ENCODE measurements at places on chromosomes 12 and 14.

DNA sequence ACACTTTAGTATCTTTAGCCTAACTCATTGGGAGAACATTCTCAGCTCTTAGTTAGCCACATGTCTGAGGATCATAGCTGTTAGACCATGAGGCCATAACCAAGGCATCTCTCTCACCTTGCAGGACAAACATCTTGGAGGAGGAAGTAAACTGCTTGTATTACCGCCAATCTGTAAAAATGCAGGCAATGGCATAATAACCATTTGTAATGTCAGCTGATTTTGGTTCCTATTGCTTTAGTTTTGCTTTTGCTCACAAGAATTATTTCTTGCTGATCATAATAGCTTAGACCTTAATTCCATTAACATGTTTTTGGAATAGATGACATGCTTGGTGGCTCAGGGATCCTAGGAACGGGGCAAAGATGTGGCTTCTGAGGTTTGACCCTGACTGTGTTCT, 16.4 kb upstream of the GSG1 start:
- no peak for DNase-seq

DNA sequence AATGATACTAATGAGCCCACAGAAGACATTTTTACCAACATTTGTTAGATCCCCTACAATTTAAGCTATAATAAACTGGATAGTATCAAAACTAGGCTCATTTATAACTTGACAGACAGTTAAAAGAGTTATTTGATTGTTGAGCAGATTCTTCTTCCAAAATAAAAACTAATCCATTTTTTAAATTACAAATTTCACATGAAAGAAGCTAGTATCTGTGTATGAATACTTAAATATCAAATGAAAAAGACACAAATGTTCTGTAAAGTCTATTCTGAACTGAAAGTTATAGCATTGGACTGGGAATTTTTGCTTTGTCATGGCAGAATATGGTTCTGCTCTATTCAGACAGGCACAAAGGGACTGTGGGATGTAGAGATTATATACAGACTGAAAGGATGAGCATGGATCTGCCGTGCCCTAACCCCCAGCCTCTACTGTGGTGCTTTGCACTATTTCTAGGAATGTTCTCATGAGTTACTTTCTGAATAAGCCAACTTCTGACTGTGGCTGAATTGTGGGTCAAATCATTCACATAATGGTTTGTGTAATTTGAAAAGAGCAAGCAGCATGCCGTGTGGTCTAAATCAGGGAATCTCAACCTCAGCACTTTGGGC, 352.7 kb downstream of the KCNH5 start:
- DNase-seq, result no peak

DNA sequence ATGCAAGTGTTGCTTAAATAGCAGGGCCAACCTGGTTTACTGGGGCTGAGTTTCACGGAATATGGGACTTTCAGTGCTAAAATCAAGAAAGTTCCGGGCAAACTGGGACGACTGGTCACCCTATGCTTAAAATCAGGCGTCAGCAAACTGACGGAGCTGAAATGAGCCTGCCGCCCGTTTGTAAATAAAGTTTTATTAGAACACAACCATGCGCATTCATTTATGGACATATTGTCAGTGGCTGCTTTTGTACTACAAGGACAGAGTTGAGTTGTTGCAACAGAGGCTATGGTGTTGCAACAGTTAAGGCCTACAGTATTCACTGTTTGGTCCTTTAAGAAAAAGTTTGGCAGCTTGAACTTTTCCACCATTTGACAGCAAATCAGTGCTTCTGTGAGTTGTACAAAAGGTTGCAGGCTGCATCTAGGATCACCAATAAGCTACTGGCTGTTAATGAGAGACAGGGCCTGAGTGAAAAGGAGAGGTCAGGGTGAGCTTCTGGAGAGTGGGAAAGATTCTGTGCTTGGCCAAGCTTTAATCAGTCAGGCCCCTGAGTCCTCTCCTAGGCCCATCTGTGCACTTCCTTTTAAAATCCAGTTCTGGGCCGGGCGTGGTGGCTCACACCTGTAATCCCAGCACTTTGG, 13.3 kb downstream of the SELPLG start:
- DNase-seq, result no peak

DNA sequence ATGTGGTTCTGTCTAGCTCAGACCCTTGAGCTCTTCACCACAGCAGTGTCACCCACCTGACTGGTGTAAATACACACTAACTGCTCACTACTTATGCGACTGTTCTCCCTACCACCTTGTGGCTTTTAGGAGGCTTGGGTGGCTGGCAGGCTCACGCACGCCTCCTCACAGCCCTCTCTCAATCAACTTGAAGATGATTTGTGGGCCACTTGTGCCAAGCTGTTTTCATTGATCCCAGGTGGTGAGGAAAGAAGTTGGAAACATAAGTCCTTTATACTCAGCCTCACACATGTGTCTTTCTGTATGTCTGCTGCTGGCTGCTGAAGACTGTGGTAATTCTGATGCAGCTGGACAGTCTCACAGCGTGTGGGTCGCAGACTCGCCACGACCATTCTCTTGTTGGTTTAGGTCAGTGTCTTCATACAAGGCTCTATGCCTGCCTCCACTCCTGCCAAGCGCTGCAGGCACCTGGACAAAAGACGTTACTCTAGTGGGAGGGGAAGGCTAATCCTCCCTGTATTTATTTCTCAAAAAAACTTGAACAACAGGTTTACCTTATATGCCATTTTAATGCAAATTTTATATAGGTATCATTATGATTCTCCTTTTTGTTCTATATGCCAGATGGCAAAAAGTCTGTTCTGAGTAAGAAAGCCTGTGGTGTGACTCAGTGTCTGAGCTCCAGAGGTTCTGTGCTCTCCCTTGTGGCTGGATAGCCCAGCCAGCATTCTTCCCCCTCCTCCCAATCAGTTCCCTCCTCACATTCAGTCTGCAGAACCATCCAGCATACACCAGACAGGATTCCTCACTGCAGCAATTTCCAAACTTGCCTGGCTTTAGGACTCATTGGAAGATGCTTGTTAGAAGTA, 115.6 kb downstream of the DIP2B start:
- DNase-seq, result no peak

- no peak for DNase-seq
These were observed 99.5 kb downstream of the SETD3 start for GRCh38 chr14:99380991-99381687.

- no peak for DNase-seq
These were observed 542.1 kb upstream of the ATP2B1 start for GRCh38 chr12:90250766-90251165.

- DNase-seq, result no peak
These were observed 861 bp upstream of the MDGA2 start for GRCh38 chr14:47676315-47676617.

- no peak for DNase-seq
These were observed 45.9 kb downstream of the CDK17 start for GRCh38 chr12:96354326-96354725.

GRCh38 chr12:6950811-6951540, at the start of gene PTPN6:
Gene PTPN6, plus strand, starts transcription at chr12:6951356. Its CDS starts 157 bp downstream, at chr12:6951513.
- DNase-seq, result no peak

GRCh38 chr12:132359971-132360370, 30.6 kb upstream of the GALNT9 start:
- DNase-seq, result no peak

DNA sequence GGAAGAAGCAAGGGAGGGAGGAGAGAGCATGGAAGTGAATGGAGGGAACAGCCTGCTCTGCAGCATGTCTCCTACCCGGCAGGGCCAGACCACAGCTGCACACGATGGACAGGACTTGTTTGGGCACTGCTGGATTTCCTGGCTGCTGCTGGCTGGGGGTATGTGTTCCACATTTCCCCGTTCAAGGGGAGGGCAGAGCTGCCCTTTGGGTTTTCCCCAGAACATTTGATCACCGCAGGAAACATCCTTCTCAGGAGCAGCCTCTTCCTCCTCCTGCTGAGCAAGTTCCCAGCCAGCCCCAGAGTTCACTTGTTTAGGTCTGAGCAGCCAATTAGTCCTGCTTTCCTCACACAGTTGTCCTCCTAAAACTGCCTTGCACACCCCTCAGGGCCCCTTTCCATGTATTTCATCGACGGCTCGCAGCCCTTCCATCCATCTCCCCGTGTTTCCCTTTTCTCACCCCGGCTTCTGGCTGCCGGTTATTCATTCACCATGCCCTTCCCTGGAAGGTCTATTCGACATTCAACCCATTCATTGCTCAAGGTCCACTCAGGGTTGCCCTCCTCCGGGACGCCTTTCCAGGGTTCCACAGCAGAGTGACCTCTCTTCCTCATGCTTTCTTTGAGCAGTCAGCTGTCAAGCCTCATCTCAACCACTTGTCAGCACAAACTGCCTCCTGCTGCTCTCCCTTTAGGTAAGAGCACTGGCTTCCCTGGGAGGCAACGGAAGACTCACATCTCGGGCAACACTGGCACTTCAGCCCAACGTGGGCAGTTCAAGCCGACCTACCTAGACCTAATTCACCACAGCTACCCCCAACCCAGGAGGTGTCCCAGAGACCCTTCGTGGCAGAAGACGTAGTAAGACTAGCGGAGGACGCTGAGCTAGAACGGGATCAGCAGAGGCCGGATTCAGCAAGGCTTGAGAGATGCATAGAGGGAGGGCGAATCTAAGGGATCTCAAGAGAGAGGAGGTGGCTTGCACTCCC, 20.1 kb upstream of the ANO2 start:
- no peak for DNase-seq

DNA sequence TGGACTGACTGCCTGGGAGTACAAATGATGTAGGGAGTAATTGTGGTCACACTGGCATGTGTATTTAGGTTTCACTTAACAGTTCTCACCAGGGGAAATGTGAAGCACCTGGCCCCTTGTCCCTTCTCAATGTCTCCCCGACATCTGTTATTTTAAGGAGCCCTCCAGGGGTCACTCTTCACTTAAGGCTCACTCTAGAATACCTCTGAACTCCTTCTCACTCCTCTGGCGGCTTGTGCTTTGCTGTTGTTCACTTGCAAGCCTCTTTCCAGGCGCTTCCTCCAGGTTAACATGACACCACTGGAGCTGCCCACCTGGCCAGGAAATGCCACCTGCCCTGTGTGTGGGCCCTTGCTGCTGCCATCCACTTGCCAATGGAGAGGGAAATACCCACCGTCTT, 56.5 kb upstream of the GZMB start:
- no peak for DNase-seq

- no peak for DNase-seq
These were observed 43.6 kb upstream of the NID2 start for GRCh38 chr14:52112336-52113018.

DNA sequence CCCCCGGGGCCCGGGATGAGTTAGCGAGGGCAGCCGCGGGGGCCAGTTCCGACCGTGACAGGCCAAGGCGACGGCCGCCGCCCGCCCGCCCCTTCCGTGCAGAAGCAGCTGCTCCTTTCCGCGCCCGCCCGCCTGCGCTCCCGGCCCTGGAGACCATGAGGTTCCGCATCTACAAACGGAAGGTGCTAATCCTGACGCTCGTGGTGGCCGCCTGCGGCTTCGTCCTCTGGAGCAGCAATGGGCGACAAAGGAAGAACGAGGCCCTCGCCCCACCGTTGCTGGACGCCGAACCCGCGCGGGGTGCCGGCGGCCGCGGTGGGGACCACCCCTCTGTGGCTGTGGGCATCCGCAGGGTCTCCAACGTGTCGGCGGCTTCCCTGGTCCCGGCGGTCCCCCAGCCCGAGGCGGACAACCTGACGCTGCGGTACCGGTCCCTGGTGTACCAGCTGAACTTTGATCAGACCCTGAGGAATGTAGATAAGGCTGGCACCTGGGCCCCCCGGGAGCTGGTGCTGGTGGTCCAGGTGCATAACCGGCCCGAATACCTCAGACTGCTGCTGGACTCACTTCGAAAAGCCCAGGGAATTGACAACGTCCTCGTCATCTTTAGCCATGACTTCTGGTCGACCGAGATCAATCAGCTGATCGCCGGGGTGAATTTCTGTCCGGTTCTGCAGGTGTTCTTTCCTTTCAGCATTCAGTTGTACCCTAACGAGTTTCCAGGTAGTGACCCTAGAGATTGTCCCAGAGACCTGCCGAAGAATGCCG, 699 bp downstream of the MGAT2 start:
- DNase-seq, result peak; percentile 48

DNA sequence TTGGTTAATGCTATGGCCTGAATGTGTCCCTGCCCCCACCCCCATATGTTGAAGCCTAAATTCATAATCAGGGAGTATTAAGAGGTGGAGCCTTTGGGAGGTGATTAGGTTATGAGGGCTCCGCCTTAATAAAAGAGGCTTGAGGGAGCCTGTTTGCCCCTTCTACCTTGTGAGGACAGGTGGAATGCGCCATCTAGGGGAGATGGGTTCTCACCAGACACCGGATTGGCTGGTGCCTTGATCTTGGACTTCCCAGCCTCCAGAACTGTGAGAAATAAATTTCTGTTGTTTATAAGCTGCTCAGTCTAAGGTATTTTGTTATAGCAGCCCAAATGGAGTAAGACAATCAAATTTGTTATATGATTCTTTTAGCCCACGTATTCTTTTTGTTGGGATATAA, 148.3 kb downstream of the PTCSC3 start:
- no peak for DNase-seq

- peak; percentile 35 for DNase-seq
These were observed 41.2 kb upstream of the CRY1 start for GRCh38 chr12:107134558-107134957.

GRCh38 chr14:21320913-21321312, 41.0 kb downstream of the RPGRIP1 start:
- DNase-seq, result no peak

DNA sequence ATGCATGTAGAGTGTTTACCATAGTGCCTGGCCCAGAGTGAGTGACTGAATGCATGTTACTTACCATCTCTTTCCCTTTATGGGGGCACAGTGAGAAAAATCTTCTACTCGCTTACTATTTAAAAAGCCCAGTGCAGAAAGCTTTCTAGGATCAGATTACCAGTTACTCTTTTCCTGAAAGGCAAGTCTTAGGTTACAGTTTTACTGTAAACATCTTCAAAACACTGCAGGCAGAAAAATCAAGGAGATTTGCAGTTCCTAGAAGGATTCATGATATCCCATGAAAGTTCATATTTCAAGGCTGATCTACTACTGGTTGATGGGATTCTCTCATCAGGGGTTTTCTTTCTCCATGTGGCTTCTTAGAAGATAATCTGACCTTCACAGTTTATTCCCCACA, 29.3 kb upstream of the DAAM1 start:
- no peak for DNase-seq

- no peak for DNase-seq
These were observed 112.1 kb downstream of the PHETA1 start for GRCh38 chr12:111256629-111257434.

- DNase-seq, result no peak
These were observed 323.7 kb upstream of the OR4E1 start for GRCh38 chr14:21997300-21997699.

DNA sequence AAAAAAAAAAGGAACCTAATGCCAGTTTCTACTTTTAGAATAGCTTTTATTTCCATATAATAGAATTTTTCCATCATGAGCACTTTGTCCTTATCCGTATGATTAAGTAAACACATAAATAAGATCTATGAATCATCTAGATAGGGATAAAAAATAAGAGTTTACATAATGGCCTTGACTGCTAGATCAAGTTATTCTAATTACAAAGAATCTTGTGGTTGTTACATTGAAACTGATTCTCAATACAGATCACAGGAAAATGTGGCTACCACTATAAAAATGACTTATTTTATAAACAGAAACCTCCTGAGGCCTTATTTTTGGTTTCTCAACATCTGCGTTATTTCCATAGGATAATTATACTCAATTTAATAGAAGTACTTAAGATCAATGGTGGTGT, 34.4 kb upstream of the NDUFA12 start:
- DNase-seq, result no peak

- no peak for DNase-seq
These were observed 5.9 kb downstream of the NXPH4 start for GRCh38 chr12:57222286-57223190.

Measured in effector memory CD8-positive, alpha-beta T cell (primary cell).